Skin of body (tissue), 3 donors: ENCODE measurements at places on chromosomes 12 and 14. TPM values are rescaled to one million over a fixed set of nuclear protein-coding genes. Genes with fewer than 3 reads are reported as not detected.

GRCh38 chr12:30219047-30219446 is 435.3 kb upstream of the TMTC1 start:
- DNase-seq = no peak

DNA sequence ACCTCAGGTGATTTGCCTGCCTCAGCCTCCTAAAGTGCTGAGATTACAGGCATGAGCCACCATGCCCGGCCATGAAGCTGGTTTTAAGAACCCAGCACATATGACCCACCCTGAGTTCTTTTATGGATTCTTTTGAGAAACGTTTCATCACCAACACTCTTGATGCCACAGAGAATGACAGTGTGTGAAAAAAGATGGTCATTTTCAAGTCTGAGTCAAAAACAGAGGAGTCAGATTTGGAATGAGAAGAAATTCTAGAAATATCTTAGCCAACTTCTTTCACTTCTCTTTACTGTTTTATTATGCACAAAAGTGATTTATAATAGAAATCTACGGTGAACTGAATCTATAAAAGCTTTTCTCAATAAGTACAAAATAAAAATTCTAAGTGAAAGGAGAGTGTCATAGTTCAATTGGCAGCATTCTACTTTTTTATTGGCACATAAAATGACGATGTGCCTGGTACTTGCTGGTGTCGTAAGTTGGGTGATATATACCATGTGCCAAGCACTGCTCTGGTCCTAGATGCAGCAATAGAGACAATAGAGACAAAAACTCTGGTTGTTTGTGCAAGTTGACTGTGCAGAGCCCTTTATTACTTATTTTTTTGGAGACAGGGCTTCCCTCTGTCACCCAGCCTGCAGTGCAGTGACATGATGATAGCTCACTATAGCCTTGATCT is 33.9 kb downstream of the CCDC177 start:
- DNase-seq = no peak

DNA sequence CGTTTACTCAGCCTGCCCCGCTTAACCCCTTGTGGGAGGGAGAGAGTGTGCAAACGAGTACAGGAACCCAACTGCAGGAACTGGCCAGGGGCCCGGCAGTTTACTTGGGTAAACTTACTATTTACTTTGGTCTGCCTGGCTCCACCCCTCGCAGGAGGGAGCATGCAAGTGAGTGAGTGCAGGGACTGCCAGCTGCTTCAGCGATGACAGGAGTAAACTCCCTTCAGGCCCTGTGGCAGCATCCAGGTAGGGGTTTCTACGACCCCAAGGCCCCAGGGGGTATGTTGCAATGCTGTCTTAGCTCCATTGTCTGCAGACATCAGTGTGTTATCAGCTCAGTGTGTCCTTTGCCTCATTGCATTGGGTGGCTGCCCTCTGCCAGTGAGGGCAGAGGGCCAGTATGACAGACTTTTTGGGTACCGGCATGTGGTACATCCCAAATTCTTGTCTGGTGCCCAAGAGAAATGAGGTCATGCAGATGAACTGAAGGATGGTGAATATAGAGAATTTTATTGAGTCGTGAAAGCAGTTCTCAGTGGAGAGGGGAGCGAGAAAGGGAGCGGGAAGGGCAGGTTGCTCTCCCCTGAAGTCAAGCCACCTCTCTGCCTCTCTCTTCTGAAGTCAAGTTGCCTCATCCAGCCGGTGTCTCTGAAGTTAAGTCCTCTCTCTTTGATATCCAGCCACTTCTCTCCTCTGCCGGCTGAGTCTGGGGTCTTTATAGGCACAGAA is 181.8 kb downstream of the FUT8 start:
- DNase-seq = no peak

- no peak for DNase-seq
These were observed 68.7 kb upstream of the PTCSC3 start for GRCh38 chr14:36245223-36245622.

GRCh38 chr12:72747111-72747849 is 475.1 kb downstream of the TRHDE start:
- peak; percentile 28 for DNase-seq

- no peak for DNase-seq
These were observed 39.0 kb upstream of the SFSWAP start for GRCh38 chr12:131671871-131672270.

GRCh38 chr14:92176476-92176875 is 54.7 kb downstream of the CPSF2 start:
- DNase-seq = no peak

DNA sequence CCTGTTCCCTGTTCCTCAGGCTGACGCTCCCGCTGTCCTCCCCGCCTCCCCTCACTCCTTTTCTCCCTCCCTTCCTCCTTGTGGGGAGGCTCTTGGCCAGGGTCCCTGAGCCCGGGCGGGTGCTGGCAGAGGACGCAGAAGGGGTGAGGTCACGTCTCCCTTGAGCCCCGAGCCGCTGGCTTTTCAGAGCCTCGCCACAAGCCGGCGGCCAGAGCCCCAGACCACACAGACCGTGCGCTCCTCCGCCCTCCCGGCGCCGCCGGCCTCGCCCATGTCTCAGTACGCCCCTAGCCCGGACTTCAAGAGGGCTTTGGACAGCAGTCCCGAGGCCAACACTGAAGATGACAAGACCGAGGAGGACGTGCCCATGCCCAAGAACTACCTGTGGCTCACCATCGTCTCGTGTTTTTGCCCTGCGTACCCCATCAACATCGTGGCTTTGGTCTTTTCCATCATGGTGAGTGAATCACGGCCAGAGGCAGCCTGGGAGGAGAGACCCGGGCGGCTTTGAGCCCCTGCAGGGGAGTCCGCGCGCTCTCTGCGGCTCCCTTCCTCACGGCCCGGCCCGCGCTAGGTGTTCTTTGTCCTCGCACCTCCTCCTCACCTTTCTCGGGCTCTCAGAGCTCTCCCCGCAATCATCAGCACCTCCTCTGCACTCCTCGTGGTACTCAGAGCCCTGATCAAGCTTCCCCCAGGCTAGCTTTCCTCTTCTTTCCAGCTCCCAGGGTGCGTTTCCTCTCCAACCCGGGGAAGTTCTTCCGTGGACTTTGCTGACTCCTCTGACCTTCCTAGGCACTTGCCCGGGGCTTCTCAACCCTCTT is at the start of gene TMEM233:
Gene TMEM233 (plus strand): TSS at position 197 of the 821 bp plus-strand sequence. CDS start 75 bp downstream, at position 272.
- no peak for DNase-seq

- no peak for DNase-seq
These were observed 26.3 kb upstream of the CPM start for GRCh38 chr12:68959143-68959858.

DNA sequence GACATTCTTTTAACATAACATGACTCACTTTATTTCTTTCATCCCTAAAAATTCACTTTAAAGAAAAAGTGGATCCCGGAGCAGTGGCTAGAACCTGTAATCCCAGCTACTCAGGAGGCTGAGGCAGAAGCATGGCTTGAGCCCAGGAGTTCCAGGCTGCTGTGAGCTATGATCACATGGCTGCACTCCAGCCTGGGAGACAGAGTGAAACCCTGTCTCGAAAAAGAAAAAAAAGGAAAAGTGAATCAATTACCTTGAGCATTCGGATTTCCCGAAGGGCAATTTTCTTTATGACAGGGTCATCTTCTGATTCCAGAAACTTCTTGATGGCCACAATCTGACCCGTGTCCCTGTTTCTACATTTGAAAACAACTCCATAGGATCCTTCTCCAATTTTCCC is 1.2 kb downstream of the CDKL1 start:
- no peak for DNase-seq

DNA sequence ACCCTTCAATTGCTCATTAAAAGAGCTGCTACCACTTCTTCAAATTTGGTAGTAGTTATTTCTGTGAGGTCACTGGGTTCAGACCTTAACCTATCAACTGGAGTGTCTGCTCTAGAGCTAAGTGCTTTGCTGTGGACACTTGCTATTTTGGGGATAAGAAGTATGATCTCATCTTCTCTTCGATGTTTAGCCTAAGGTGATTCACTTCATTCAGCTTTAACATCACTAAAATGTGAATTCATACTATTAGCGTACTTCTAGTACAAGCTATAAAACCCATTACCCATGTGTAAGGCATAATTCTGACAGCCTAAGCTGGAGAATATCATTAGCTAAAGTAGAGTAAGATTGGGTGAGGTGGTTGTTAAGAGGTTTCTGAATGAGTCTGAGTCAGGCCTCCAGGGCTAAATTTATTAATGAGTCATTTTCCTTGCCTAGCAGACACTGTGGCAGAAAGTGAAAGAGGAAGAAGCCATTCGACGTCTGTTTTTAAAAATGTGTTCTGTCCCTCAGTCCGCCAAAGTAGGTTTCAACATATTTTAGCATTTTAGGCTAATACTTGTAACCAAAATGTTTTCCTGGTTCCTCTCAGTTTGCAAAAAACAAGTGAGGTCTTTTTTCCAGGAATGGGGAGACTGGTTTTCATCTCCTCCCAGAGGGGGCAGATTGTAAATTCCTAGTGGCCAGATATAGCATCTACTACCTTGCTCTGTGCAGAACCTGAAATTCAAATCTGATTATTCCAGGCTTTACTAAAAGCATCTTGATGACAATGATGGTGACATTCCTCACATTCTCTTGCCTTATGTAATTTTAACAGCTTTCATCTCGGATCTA is 103.6 kb downstream of the SSPN start:
- DNase-seq = no peak

DNA sequence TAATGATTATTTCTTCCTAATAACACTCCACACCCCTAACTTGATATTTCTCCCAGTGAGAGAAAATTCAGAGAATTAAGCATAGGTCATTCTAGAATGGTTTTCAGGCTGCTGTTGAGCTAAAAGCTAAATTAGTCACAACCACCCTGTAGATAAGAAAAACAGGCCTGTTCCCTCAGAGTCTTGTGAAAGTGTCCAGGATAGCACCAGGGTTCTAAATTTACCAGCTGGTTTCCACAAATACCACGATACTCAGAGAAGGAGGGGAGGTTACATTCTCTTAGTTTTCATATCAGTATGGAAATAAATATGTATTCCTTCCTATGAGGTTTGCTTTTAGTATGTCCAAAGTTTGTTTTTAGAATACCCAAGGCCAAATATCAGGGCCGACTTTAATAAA is 66.0 kb upstream of the YARS2 start:
- no peak for DNase-seq

GRCh38 chr12:48128800-48129199 is 9.6 kb downstream of the PFKM start:
- DNase-seq = no peak

- DNase-seq = no peak
These were observed 14.0 kb downstream of the CRY1 start for GRCh38 chr12:107079172-107080011.

DNA sequence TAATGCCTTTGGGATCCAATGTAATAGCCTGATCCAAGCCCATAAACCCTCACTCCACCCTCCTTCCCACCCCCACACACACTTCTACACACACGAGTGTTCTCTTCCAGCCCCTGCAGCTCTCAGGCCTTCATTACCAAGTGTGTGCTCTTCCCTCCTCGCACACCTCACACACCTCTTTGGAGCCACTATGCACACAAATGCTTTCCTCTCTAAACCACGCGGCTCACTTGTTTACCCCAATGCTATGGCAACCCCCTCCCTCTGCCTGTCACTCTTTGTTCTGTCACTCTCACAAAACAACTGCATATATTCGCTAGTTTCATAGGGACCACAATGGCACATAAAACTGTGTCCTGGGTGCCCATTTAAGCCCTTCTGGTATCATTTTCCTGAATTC is 35.1 kb downstream of the PPP2R5E start:
- no peak for DNase-seq

DNA sequence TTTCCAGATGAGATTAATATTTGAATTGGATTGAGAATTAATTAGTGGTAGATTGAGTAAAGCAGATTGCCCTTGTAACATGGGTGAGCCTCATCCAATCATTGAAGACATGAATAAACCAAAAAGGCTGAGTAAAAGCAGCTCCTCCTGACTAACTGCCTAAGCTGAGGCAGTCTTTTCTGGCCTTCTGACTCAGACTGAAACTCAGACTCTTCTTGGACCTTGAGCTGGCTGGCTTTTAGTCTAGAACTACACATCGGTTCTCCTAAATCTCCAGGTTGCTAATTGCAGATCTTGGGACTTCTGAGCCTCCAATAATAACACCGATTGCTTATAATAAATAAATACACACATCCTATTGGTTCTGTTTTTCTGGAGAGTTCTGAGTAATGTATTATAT is 24.0 kb downstream of the FKBP11 start:
- DNase-seq = no peak

- no peak for DNase-seq
These were observed 12.8 kb downstream of the KRT80 start for GRCh38 chr12:52178984-52179383.

DNA sequence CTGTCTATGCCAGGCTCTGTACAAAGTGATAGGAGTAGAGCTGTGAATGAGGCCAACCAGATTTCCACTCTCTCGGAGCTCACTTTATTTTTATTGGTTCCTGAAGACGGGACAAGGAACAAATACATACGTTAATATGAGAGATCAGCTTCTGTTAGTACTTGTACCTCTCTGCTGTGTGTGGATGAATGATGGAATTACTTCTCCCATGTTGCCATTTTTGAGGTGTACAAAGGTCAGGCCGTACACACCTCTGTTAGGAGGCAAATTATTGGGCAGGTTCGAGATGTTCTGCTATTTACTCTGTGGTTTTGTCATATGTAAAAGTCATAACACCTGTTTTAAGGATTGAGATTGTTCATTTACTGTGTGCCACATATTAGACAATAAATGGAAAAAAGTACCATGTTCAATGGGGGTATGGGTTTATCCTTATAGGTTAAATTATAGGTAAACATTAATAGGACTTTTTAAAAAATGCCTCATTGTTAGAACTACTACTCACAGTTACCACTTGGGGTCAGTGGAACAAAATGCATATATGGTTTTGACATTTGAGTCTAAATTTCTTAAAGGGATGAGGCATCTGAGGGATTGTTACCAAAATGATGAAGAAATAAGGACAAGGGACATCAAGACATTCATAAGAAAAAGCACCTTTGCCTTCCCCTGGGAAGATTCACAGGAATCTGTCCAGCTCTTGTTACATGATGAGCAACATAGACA is 26.9 kb downstream of the WBP11 start:
- no peak for DNase-seq

BCL2L14 gene
- not detected for total RNA-seq

LRP6 gene
- 62.2 TPM for total RNA-seq

VASH1 gene
- 10.5 TPM for total RNA-seq

GLI1 gene
- 7.2 TPM for total RNA-seq

KRT6A gene
- total RNA-seq = 333 TPM

SLC6A13 gene
- total RNA-seq = 0.39 TPM

KRT71 gene
- 454 TPM for total RNA-seq

RNASE7 gene
- 0.79 TPM for total RNA-seq
